ENCODE measurements at places on chromosomes 7 and 10.

DNA sequence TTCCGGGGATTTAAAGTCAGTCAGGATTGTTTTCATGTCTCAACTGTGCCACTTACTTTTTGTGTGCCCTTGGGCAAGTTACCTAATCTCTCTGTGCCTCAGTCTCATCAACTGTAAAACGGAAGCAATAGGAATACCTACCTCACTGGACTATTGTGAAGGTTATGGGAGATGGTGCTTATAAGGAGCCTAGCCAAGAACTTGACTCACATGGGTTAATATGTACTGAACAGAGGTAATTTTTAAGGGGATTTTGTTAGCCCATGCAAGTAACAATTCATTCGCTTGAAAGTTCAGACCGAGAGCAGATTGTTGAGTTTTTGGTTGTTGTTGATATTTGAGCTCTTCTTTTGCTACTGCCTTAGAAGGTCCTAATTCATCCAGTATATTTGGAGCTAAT, 202.9 kb downstream of the ZNF365 start:
- no peak for DNase-seq

GRCh38 chr10:130015075-130015695, 51.1 kb upstream of the EBF3 start:
- no peak for DNase-seq

GRCh38 chr10:15331461-15331860, 39.6 kb downstream of the FAM171A1 start:
- DNase-seq: no peak

- DNase-seq: no peak
Measured at GRCh38 chr7:109322833-109323232, 753.2 kb downstream of the DNAJB9 start.

- no peak for DNase-seq
Measured at GRCh38 chr7:13911909-13912308, 77.6 kb downstream of the ETV1 start.

DNA sequence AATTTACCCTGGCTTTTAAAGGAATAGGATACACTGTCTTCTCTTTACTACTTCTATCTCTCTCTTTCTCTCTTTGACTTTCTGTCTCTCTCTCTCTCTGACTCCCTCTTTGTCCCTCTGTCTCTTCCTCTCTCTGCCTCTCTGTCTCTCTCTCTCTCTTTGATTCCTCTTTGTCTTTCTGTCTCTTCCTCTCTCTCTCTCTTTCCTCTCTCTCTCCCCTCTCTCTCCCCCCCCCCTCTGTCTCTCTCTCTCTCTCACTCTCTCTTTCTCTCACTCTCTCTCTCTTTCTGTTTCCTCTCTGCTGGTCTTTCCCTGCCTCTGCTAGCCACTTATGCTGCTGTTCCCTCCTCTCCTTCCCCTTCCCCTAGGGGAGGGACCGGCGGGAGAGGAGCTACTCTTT, 149.0 kb downstream of the LYZL1 start:
- DNase-seq: no peak

DNA sequence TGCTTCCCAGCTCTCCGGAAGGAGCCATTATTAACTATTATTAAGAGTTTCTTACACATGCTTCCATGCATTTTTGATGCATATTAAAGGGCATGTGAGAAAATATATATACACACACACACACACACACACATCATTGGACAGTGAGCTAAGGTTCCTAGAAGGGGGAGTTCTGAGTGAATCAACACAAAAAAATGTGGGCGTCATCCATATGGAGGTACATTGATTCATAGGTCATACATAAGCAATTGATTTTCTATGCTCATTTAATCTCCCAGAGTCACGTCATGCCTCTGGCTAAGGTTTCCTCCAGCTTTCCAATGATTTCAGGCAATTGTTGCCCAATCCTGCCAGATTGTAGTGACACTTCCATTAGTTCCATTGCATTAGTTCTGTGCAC, 269.4 kb downstream of the DNAJB9 start:
- DNase-seq: no peak

DNA sequence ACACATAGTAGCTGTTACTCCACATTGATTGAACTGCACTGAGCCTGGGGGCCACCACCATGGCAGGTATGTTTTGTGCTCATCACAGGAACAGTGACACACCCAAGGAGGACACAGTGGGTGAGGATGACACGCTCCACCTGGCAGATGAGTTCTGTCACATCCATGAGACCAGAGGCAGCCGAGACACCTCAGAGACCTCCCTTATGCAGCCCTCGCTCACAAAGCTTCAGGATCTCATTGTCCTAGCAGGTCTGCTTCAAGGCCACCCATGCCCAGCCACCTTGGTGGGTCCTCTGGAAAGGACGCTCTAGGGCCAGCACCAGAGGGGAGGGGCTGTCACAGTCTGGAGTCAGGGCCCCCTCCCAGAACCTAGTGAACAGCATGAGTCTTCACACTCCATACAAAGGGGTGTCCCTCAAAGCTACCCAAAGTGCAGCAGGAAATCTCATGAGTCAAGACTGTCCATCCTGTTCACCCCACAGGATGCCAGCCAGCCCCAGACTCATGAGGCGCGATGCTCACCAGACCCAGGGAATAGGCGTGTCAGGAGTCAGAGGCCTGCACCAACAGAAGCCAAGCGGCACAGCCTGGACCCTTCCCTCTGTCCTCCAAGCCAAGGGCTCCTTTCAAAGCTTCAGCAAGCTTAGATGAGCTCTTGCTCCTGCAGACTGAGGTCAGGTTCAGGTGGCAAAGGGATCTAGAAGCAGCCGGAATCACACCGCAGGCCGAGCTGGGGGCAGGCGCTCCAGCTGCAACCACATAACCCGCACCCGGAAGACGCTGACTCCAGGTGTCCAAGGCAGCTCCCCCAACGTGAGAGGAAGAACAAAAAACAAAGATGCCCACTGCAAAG, 9.6 kb downstream of the FAM53B start:
- DNase-seq: no peak

GRCh38 chr10:7707858-7708622, 4.9 kb downstream of the ITIH2 start:
- DNase-seq: no peak

DNA sequence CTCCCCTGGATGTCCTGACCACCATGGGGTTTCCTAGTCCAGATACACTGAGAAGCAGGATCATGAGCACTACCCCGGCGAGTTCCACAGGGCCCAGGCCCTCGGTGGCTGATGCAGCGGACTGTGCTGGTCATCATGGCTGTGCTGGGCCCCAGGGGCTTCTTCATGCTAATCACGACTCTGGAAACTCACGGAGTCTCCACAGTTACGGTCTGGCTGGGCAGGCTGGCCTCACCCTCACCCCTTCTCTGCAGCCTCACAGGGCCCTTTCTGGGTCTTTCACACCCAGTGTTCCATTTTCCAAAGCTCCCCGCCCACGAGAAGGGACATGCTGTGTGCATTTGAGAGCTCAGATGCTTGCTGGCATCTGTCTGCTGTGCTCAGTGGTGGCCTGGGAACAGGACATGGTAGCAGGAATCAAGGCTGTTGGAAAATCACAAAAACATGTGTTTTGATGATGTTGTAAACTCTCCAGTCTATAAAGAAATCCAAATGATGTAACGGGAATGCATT, 119.0 kb downstream of the PTPN20 start:
- no peak for DNase-seq

GRCh38 chr7:107051376-107051775, 6.9 kb downstream of the PRKAR2B start:
- DNase-seq: no peak

- no peak for DNase-seq
Measured at GRCh38 chr10:36538953-36539586, 586.3 kb upstream of the ANKRD30A start.

DNA sequence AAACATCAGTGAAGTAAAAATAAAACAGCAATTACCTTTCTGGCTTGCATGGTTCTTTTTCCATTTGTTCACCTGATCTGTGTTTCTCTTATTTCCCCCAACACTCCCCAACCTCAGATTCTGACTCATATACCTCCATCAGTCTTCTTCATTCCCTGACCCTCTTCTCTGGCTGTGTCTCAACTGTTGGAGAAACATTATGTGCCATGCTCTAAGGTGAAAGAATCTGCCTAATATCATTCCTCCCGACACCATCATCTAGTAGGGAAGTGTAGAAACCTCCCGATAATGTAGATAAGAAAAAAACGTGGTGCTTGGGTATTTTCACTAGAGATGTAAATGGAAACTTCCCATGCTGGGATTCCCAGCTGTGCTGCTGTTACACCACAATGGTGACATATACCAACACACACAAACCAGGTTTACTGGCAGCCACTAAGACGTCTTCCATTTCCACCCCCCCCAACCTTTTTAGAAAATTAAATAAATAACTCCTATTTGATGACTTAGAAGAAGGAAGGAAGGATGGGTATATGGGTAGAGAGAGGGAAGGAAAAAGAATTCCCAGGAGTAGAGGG, 63.4 kb downstream of the OSBPL3 start:
- no peak for DNase-seq

DNA sequence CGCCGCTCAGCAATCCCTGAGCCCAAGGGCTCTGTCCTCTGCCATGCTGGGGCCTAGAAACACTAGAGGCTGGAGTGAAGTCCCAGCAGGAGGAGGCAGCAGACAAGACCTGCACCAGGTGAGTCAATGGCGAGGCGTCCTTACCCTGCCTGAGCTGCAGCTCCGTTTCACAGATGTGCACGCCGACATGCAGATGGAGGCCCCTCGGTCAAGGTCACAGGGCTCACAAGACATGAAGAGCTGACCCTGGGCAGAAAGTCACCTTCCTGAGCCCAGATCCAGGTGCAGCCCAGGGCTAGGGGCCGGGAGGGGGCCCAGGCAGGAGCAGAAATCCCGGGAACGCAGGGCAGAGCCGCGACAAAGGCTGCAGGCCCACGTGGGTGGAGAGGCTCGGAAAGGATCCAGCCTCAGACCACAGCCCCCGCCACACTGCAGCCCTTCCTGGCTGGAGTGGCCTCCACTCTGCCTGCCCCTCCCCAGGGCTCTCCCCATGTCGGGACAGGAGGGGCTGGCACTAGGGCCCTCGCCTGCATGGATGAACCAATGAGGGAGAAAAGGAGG, 23.8 kb downstream of the PDGFA start:
- DNase-seq: no peak

DNA sequence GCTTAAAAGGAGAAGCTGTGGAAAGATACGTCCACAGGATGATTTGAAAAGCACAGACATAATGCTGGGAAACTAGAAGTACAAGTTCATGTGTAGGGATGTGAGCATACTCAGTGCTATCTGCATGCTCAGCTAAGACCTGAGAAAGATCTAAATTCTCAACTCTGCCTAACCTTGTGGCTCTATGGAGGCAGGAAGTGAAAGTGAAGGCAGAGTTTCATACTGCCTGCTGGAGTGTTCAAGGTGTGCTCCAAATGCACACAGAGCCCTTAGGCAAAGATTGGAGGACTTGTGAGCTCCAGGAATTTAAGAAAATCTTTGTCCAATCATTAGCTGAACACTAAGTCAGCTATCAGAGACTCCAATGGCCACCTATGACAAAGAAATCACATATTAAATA, 190.9 kb downstream of the RNLS start:
- DNase-seq: no peak

DNA sequence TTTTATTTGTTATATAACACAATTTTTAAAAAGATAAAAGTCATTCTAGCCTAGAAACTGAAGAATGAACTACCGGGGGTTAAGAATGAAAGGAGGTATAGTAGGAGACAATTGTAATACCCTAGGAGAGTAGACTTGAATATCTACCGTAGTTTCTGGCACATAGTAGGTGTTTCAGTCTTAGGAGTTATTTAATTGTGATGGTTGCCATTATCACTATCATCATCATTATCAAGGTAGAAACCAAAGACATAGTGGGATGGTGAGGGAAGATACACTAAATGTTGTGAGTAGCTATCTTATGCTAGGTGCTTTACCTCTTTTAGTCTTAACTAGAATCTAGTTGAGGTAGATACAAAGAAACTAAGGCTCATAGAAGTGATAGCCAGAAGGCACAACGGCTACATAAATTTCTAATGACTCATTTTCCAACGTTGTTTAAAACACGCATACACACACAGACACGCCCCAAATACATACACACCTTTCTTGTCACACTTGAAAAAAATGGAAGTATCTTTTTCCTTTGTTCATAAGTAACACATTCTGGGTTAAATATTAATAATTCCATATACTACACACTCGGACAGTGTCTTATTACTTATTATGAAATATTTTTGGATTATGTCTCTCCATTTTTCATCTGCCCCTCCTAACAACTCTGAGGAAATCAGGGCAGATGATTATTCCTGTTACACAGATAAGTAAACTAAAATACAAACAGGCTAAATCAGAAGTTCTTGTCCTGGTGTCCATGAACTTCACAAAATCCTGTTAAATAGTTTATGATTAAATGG, 2.0 kb upstream of the ANLN start:
- DNase-seq: no peak

DNA sequence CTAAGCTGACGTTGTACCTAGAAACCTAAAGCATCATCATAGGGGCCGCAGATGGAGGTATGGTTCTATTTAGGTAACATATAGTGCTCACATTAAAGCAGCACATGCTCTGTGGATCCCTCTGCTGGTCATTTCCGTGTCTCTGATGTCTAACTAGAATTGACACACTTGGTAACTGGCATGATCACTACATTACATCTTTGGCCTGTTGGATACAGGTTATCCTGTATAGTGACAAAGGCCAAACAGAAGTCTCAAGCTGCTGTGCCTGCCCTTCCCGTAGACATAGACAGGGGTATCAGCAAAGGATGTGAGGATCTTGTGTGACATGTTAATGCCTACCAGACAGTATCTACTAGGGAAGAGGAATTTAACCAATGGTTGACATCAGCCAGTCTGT, 51.2 kb downstream of the KIF5B start:
- DNase-seq: peak; percentile 49

- no peak for DNase-seq
Measured at GRCh38 chr7:19020062-19020461, 97.4 kb downstream of the TWIST1 start.

DNA sequence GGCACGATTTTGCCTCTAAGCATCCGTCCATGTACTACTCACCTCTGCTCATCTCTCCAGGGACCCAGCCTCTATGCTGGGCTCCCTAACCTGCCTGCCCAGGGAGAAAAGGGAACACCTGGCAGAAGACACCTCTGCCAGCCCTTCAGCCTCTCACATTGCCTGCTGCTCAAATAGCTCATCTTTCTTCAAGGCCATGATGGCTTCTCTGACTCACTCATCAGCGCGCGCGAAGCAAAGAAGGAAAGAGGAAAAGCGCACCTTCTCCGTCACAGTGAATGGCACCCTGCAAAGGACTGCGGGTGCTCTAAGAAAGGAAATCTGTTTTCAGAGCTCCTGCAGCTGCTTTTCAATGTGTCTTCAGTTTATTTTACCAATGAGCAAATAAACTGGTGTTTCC, 174.0 kb downstream of the PRKAG2 start:
- no peak for DNase-seq

DNA sequence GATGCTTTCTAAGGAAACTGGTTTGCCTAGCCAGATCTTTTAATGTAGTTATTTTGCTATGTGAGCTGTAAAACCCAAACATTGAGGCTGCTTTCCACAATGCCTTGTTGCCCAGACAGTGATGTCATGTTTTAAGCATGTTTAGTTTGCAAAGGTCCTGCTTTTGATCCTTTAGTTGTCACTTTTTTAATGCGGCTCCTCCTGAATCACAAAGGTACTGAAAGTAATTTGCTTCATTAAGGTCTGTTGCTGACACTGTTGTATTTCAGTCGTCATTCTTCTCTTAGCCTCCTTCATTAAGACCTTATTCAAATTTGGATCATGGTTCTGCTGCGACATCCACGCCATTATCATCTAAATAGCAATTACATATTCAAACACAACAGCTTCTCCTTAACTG, 10.6 kb downstream of the RPA3 start:
- DNase-seq: no peak

GRCh38 chr7:114104035-114104434, 185.2 kb upstream of the PPP1R3A start:
- no peak for DNase-seq

GRCh38 chr7:22543169-22543568, 43.2 kb upstream of the STEAP1B start:
- DNase-seq: no peak

GRCh38 chr7:82202107-82202506, 241.5 kb downstream of the CACNA2D1 start:
- DNase-seq: no peak
